ENCODE measurements at places on chromosomes 2 and 18.
A peak's percentile ranks its signal among the peaks of the same experiment; 100 is the strongest.

DNA sequence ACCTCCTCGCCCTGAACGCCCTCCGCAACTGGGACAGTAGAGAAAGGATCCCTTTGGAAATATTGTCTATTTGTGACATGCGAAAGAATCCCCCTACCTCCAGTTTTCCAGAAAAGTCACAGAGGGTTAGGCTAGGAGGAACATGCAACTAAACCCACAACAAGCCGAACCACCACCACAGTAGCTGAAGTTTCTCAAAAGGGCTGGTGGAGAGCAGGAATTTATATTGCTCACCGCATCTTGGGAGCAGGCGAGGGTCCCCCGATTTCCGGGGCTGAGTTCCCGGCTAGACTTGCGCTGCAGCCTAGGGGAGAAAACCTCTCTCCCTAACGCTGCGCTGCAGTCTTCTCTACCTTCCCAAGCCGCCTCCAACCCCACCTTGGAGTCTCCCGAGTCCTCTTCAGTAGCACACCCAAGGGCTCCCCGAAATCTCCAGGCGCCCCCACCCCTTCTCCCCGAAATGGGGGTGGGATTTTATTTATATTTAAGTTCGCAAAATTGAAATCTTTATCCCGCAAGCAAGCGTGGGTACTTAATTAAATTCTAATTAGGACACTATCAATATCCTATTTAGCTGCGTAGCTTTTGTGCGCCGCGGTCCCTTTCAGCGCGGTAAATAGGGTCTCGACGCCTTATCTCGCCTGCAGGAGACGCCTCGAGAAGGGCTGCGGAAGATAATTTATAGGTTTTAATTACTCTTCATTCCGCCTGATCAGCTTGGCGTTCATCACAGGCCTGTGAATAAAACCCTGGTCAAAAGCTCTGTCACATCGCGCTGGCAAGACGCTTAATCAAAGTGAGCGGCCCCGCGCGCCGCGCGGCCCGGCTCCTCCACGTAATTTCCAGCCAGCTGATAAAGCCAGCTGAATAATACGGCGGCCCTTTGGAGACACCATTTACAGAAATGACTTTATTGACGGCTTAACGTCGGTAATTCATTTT is 2.0 kb upstream of the EN1 start:
- DNase-seq, result no peak

GRCh38 chr2:206085742-206086445 is at the start of gene INO80D:
Gene INO80D (minus strand): TSS chr2:206086174. CDS start chr2:206063016, 23,158 bp downstream.
- peak; percentile 47 for DNase-seq

- DNase-seq, result no peak
These were observed 964 bp downstream of the ZBTB7C start for GRCh38 chr18:48408111-48408726.

- DNase-seq, result no peak
These were observed 100.8 kb downstream of the OSBPL6 start for GRCh38 chr2:178295115-178295514.

- DNase-seq, result no peak
These were observed 376.6 kb downstream of the EIPR1 start for GRCh38 chr2:3000968-3001367.

DNA sequence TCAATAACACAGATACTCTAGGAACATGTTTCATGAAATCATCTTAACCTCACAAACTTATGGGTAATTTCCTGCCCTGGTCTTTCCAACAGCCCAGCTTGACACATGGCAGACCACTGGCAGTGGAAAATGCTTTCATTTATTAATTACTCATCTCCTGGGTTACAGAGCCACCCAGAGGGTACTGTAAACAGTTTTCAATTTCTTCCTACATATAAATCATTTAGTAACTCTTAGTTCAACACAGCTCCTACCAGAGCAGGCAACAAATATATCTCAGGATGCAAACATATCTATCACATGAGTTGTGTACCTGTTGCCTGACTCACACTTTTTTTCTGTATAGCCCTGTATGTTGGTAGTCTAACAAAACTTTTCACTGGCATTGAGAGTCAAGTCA is 99.2 kb upstream of the VRK2 start:
- no peak for DNase-seq

DNA sequence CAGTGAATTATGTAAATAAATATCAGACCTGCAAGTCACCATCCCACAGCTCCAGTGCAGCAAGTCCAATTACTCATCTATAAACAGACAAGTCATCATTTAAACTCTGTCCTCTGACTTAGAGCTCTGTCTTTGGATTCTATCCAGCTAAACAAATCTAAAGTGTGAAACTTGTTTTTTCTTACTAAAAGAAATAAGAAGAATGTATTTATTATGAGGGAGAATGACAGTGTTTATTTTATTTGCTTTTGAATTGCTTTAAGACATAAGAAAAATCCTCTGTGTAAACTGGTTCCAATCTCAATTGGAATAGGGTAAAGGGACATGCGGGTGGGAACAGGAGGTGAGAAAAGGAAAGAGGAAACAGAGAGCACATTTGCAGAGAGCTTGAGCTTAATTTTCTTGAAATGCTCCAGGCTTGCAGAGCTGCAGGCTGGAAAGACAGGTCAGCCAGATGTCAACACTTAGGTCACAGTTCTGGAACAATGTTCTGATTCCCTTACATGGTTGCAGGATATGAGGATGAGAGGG is 355.8 kb downstream of the MEIS1 start:
- no peak for DNase-seq

DNA sequence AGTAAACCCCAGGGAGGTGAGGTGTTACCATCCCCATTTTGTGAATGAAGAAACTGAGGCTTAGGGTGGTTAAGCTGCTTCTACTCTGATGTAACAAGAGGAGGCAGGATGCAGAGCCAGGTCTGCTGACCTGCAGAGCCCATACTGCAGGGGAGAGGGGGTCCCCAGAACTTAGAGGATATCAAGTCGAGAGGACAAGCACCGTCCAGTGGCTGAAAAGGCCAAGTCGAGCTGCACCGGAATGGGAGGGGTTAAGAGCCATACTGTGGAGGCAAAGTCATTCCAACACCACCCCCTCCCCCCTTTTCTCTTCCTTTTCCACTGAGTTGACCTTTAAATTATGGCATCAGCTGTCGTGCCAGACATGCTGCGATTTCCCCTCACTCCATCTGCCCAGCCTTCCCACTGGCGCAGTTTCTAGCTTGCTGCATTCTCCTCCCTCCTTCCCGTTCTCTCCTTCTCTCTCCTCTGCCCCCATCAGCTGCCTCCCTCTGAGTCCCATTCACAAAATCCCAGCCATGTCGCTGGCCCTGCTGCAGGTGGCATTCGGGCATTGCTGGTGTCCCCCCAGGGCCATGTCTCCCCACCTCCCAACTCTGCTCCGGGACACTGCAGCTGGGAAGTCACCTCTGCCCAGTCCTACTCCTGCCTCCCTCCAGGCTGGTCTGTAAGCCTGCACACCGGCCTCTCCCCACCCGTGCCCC is 346.9 kb downstream of the DYSF start:
- no peak for DNase-seq

GRCh38 chr2:167607731-167608130 is 639.7 kb downstream of the STK39 start:
- DNase-seq, result no peak

- no peak for DNase-seq
These were observed 83.7 kb upstream of the B3GNT2 start for GRCh38 chr2:62112179-62112578.

GRCh38 chr2:138453815-138454214 is 47.8 kb upstream of the SPOPL start:
- DNase-seq, result no peak

DNA sequence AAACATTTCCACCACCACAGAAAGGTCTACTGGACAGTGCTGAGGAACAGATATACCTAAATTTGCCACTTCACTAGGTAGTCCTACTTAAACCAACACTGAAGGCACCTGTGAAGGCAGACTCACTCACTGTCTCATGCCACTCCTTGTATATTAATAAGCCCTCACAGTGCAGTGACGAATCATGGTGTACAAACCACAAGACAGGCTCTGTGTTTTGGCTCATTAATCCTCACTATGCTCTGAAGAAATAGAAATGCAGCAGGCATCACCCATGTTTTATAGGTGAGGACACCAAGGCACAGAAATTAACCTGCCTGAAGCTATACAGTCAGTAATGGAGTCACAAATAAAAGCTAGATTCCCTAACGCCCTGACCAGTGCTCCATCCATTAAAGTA is 44.3 kb downstream of the BARD1 start:
- no peak for DNase-seq

GRCh38 chr2:64548761-64549160 is 24.6 kb downstream of the AFTPH start:
- DNase-seq, result no peak

- DNase-seq, result peak; percentile 38
These were observed 54.4 kb downstream of the EPHA4 start for GRCh38 chr2:221517696-221518151.

DNA sequence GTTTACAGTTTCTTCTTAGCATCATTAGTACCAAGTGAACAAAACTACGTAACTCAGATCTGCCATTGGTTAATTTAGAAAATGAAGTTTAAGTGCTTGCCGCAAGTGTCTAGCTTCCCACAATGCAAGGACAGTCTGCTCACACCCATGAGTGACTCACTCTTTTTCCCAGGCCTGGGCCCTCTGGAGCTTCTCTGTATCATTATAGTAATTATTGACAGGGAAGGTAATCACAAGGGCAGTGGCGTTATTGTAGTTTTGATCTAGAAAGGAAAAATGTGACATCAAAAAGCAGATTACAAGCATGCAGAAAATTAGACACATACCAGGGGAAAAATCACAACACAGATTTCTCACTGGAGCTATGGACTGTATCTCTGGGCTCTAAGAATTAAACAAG is 38.5 kb downstream of the NPC1 start:
- no peak for DNase-seq

DNA sequence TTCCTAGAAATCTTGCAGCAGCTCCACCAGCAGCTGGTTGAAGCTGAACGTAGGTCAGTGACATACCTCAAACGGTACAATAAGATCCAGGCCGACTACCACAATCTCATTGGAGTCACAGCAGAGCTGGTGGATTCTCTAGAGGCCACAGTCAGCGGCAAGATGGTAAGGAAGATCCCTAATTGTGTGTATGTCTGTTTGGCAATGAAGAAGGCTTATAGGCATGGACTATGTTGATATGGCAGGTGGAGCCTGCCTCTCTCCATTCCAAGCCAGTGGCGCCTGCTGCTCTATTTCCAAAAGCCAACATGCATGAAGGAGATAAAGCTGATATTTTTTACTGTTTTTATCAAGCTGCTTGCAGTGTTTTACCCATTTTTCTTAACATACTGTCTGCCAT is 36.8 kb downstream of the ARMC9 start:
- no peak for DNase-seq

GRCh38 chr2:6216234-6216633 is 524.0 kb downstream of the SOX11 start:
- no peak for DNase-seq

DNA sequence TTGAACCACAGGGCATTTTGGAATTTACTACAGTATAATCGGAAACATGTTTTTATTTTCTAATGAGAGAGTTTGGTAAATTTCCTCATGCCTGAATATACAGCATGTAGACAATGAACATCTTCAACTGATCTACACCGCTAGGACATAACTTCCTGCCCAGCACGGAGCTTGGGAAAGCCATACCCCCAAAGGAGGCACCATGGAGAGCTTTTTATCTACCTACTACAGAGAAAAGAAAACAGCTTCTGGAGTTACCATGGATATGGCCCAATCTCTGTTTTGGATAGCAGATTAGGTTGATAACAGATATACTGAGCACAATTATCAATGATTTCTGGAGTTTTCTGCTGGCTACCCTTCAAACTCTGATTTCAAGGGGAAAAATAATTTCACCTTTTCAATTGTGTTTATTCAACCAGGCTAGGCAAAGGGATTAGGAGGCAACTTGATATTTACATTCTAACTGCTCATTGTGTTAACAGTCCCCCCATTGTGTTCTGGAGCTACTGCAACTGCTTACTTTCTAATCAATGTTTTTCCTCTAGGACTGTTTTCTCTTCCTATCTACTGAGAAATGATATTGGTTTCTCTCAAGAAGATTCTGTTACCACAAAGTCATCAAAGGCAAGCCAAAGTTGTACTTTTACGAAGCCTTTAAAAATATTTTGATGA is 123.0 kb upstream of the ARHGAP28 start:
- DNase-seq, result no peak

GRCh38 chr2:219149667-219150066 is 10.9 kb downstream of the NHEJ1 start:
- no peak for DNase-seq

- no peak for DNase-seq
These were observed 76.8 kb downstream of the POLR1A start for GRCh38 chr2:86028766-86029381.

GRCh38 chr18:22558945-22559385 is 141.2 kb upstream of the CTAGE1 start:
- DNase-seq, result no peak

DNA sequence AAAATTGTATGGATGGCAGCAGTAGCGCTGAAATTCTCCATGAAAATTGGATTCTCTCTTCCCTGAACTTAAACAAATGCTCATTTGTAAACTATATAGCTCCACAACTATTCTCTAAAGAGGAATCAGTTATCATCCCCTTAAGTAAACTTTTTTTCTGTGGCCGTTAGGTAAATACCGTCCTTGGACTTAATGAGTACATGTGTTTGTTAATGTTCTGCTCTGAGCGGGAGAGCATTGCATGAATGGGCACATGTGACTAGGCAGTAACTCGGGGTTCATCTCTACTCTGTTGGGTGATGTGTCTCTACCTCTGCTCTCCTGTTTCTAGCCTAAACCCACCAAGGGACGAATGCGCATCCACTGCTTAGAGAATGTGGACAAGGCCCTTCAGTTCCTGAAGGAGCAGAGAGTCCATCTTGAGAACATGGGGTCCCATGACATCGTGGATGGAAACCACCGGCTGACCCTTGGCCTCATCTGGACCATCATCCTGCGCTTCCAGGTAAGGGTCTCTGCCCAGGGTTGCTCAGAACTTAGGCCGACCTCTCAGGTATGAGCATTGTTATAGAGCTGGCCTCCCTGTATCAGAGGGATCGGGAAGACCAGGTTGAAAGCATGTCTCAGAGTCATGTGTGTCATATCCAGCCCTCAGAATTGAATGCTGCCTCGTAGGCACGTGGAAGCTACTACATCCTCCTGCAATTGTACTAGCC is 111.5 kb upstream of the EML6 start:
- no peak for DNase-seq

DNA sequence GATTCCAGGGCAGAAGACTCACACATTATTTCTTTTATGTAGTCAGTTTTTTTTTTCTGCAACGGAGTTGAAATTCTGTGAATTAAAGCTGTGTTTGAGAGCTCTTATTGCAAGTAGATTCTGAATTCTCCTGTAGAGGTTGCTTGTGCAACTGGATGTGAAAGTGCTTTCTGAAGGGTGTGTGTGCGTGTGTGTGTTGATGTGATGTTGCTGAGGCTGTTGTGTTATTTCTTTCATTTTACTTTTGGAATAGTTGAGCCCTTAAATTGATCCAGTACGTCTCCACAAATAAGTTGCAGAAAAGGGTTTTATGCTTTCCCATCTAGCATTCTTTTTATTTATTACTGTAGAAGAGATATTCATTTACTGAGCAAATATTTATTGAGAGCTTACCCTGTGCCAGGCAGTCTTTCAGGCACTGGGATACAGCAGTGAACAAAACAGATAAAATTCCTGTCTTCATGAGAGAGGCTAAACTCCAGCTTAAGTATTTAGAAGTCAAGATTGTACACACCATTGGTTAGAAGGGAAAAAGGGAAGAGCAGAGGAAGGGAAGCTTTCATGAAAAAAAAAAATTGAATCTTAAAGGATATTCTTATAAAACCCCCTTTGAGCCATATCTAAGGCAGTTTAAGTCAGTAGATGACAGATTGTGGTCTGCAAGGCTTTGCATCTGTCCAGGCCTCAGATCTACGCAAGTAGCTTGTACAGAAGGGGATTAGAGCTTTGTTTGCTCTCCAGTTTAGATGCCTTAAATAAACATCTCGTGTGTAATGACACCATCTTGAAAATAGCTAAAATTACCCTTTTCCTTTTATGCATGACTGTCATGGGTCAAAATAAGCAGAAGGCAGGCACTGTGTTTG is 58.2 kb downstream of the MYO1B start:
- no peak for DNase-seq

All from activated CD8-positive, alpha-beta memory T cell treated with anti-CD3 and anti-CD28 coated beads for 1 hour (primary cell).